NCI-H2171 treated with DMSO at 0.1 percent for 48 hours (cell line): ENCODE measurements at places on chromosomes 2 and 18.
A peak's percentile ranks its signal among the peaks of the same experiment; 100 is the strongest.

DNA sequence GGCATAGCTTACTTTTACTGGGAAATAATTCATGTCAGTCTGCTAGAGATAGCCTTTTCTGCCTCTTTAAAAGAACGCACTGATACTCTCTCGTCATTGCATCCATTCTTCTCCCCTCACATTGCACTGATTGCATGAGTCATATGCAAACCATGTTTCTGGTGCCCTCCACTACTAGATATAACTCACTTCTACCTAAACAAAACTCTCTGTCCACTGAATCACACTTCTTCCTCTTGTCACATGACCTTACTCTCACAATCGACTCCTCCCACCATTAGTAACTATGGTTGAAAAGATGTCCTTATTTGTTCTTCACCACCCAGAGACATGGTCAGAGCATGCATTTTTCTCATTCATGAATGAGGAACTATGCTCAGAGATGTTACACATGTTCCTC is 158.0 kb downstream of the CSRNP3 start:
- DNase-seq = no peak

DNA sequence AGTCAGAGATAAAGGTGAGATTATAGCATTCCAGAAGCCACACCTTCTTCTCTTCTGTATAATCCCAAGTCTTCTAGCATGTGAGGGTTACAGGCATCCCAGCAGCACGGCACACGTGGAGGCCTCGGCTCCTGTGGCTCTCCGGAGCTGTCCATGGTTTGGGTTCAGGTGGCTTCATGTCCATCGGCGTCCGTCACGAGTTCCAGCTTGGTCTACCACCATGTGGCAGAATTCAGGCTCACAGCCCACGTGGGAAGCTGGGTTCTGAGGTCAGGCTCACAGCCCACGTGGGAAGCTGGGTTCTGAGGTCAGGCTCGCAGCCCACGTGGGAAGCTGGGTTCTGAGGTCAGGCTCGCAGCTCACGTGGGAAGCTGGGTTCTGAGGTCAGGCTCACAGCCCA is 378.3 kb upstream of the SALL3 start:
- DNase-seq = no peak

- no peak for DNase-seq
These were observed 88.2 kb downstream of the ACKR3 start for GRCh38 chr2:236657801-236658200.

- DNase-seq = no peak
These were observed 53.1 kb upstream of the BBS5 start for GRCh38 chr2:169426069-169426663.

DNA sequence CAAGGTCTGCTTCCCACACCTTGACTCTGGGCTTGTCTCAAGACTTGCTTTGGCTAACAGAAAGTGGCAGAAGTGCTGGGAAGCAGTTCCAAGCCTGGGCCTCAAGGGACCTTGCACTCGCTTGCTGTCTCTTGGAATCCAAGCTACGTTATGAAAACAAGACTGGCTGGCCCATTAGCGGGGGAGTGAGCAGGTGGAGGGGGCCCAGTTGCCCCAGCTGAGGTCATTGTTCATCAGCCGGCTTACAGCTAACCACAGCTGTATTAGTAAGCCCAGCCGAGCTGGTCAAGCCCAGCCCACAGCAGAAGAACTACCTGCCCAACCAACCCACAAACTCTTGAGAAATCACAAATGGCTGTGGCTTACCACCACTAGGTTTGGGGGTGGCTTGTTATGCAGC is 63.1 kb downstream of the MARCO start:
- no peak for DNase-seq

DNA sequence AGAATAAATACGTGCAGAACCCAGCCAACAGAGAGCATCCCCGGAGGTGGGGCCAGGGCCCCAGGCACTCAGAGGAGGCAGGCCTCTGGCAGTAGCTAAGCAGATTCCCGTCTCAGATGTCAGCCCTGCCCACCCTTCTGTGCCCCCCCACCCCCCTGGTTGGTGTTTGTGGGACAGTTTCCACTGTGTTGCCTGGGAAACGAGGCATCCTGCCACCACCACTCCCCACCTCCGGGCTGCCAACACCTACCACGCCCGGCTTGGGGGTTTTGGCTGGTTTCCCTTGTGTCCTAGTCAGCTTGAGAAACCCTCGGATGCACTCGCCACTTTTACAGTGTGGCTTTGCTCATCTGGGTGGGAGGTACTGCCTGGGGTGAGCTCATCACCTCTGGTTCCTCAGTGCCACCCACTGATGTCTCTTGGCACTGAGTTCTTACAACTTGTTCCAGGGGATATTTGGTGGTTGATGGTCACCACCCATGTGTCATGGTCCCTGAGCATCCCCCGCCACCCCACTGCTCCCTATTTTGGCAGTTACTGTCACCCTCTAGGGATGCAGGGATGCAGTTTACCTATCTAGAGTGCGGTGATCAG is 72.4 kb upstream of the YWHAQ start:
- peak; percentile 90 for DNase-seq

- no peak for DNase-seq
These were observed 270.9 kb downstream of the TWIST2 start for GRCh38 chr2:239118675-239119211.

DNA sequence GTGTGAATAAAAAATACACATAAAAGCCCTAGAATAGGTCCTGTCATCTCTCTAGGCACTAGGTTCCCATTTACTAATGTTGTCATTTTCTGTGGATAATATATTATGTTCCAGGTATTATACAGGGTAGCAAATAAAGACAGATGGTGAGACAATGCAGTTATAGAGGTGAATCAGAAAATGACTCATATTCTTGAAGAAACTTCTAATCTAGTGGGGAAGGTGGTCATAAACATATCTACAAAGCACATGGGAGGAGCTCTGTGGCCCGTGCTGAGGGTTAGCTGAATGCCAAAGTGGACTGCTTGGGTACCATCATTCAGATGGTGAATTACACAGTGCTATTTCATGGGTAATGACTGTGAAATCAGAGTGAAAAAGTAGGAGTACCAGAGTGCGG is 700.9 kb downstream of the ERBB4 start:
- no peak for DNase-seq

GRCh38 chr2:145835665-145836064 is 1315.7 kb upstream of the ZEB2 start:
- DNase-seq = no peak

DNA sequence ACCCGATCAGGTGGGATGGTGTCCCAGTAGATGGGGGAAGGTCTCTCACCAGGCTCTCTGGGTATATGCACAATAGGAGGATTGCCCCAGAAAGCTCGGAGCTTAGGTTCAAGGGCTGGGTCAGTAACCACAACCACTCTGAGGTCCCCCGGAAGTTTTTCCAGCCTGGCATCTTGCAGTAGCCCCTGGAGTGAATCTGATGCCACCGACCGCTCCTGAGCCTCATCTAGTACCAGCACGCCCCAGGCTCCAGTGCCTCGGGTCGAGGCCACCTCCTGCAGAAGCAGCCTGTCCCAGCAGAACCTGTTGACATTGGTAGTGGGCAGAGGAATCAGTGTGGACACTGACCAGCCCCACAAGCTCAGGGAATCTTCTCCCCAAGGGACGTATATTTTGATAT is 2.0 kb downstream of the DQX1 start:
- DNase-seq = no peak

GRCh38 chr2:180753809-180754761 is 226.3 kb upstream of the UBE2E3 start:
- no peak for DNase-seq

GRCh38 chr18:45171679-45172191 is 443.5 kb upstream of the SLC14A2 start:
- no peak for DNase-seq

- no peak for DNase-seq
These were observed 20.0 kb downstream of the WDFY1 start for GRCh38 chr2:223925106-223925505.

DNA sequence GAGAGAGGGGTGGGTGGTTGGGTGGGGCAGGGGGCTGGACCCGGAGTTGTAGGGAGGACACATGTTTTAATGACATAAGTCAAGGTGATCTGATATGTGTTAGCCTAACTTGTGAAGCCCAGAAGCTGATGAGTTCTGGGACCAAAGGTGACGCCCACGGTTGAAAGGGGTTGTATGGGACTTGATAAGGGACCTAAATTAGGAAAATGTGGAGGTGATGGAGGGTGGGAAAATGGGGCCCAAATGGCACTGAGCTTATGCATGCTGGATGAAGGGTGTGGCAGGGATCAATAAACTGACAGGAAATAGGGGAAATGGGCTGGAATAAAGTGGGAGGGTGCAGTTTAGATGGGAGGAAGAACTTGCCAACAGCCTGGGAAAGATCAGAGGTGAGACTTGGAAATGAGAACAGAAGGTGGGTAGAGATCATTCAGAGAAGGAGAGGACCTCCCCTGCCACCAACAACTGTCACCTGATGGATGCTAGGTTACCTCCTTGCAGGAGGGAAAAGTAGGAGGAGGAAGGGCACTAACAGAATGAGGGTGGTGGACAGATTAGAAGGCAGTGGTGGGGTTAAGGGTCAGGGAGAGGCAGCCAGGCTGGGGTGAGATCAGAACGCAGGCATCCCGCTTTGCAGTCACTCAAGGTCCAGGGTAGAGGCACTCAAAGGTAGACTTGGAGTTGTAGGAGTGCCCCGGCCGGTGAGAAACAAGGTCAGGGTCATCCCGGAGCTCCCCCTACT is 15.3 kb downstream of the WNT10A start:
- no peak for DNase-seq

DNA sequence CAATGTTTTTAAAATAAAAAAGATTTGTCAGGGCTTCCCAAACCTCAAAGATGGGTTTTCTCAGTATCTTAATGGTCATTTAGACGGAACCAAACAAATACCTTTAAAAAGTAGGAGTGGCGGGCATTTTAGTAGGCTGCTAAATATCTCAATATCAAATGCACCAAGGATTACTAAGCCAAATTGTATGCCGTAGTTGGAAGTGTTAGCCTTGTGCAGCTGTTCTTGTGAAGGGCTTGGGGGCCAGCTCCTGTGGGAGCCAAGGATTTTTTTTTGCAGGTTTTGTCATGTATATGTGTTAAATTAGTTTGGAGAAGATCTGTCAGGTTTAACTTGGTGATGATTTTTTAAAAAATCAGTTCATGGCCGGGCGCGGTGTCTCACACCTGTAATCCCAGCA is 52.1 kb downstream of the ACTR2 start:
- no peak for DNase-seq

GRCh38 chr2:19632403-19632991 is 269.3 kb downstream of the TTC32 start:
- DNase-seq = no peak

DNA sequence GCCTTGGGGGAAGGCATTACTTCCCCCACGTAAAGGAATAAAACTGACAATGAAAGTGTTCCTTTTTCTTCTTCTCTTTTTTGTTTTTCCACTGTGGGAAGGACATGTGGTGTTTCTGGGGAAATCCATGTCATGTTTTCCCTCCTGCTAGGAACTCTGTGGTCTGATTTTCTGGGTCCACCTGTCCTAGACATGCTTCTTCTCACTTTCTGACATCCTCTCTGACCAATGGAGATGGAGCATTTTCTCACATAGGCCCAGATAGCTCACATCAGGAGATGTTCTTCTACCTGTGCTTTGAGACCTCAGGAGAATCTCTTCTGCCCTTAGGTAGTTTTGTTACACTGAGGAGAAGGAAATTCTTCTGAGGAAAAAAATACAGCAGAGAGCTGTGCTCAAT is 252.0 kb upstream of the SIX3 start:
- DNase-seq = no peak

- peak; percentile 5 for DNase-seq
These were observed 335.6 kb downstream of the PIK3C3 start for GRCh38 chr18:42290318-42291307.

- DNase-seq = no peak
These were observed 901 bp upstream of the MFSD6 start for GRCh38 chr2:190407246-190407661.

DNA sequence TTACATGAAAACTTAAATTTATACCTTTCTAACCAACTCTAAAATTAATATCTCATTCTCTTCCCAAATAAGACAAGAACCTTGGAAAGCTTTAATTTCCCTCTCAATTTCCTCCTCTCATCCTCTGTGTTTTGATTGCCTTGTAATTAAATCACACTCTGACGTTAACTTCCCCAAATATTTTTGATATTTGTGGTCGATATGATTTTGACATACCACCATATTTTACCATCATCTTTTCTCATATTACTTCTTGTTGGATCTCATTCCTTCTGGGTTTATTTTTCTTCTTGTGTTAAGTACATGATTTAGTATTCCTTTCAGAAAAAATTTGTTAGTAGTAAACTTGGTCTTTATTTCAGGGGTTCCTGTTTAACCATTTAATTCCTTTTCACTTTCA is 69.6 kb downstream of the RDH14 start:
- no peak for DNase-seq

DNA sequence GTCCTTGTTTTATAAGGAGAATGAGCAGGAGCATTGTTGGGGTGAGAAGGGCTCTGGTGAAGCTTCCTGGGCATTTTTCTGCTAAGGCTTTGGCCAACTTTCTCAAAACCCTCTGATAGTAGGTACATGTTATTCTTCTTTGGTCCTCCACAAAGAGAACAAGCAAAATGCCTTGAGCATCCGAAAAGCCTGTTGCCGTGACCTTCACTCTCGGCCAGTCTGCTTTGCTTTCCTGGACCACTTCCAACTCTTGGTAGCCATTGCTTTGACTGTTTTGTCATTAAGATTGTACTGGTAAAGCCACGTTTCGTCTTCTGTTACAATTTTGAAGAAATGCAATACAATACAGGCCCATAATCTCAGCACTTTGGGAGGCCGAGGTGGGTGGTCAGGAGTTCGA is 27.4 kb upstream of the ALLC start:
- no peak for DNase-seq

DNA sequence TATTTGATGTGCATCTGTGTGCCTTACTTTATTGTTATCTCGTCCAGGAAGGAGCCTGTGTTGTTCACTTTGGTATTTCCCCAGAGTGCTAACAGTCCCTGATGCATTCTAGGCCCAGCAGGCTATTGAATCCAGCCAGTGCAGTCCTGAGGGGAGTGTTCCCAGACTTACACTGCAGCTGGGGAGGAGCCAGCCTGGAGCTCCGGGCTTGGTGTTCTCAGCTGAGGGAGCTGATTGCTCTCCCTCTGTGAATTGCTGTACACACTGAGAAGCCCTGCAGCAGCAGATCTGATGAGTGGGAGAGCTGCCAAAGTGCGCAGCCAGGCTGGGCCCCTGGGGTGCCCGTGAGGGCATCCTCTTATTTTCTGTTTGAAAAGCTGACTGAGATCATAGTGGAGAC is 159.2 kb downstream of the GALNT3 start:
- peak; percentile 90 for DNase-seq

GRCh38 chr2:36441816-36442215 is 86.2 kb downstream of the CRIM1 start:
- DNase-seq = no peak
